ENCODE measurements at places on chromosomes 3 and 15. TPM values are rescaled to one million over a fixed set of nuclear protein-coding genes. Genes with fewer than 3 reads are reported as not detected.

DNA sequence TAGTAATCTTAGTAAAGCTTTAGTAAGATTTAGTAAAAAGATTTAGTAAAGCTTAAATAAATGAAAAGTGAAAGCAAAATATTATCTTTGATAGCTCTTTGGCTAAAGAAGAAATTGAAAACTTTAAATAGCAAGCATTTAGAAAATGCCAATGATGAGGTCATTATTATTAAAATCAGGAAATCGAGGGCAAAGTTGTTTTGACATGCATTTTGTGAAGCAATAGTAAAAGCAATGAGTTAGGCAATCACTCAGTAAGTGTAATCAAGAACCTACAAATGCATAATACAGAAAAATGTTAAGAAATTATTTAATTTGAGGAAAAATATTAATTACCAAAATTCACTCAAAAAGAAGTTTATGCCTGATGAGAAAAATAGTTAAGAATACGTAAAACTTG is 280.3 kb upstream of the MME start:
- no peaks in the 10 kb centered on the region for H3K36me3 ChIP-seq
- DNase-seq: no peak
- no peak overlapping the region for H3K4me3 ChIP-seq
- H3K27me3 ChIP-seq: no peaks in the 10 kb centered on the region

Gene PRSS50
- not detected for total RNA-seq

Gene MME
- 19.1 TPM for total RNA-seq

Gene PLA2G4F
- not detected for total RNA-seq

GRCh38 chr3:109597444-109597843 is 260.1 kb upstream of the DPPA4 start:
- DNase-seq: no peak
- H3K36me3 ChIP-seq: no peaks in the 10 kb centered on the region
- H3K4me1 ChIP-seq: no peaks in the 10 kb centered on the region
- no peak overlapping the region for H3K27ac ChIP-seq

Data from SJSA1 (cell line).